Stimulated activated CD4-positive, alpha-beta T cell treated with anti-CD3 and anti-CD28 coated beads, Interleukin-1b, Interleukin-23, amount 100 ng/mL, for 1 hour (primary cell): ENCODE measurements at places on chromosomes 12 and 14.

DNA sequence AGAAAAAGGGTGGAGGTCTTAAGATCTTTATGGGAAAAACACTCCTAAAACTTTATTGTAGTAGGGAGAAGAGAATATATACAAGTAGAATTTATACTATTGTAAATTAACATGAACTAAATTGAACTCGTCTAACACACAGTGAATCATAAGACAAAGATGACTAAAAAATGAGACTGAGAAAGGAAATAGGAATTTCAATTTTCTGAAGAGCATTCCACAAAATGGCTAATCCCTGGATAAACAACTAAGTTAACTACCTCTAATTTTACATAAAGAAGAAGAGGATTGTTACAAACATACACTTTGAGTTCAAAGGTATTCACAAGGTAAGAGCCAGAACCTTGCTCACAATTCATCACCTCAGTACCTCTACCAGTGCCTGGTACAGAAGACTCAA is 2.0 kb downstream of the MAP4K5 start:
- DNase-seq = no peak

GRCh38 chr12:2358986-2359658 is 306.3 kb downstream of the CACNA1C start:
- no peak for DNase-seq

GRCh38 chr14:98182393-98183055 is 1089.5 kb downstream of the BCL11B start:
- no peak for DNase-seq

DNA sequence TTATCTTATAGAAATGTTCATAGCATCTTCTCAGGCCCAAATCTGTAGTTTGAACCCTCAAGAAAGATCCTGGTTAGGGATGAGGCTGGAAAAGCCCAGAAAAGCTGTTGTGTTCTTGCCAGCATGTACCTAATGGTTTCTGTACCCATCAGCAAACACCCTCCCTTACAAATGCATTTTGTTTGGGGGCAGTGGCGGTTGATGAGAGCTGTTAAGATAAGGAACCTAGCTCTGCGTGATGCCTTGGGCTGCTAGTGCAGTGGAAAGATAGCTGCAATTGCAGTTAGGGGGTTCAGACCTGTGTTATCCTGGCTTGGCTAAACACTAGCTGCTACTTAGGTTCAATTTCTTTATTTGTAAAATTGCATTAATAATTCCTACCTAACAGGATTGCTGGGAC is 3.6 kb downstream of the TPH2 start:
- DNase-seq = no peak

DNA sequence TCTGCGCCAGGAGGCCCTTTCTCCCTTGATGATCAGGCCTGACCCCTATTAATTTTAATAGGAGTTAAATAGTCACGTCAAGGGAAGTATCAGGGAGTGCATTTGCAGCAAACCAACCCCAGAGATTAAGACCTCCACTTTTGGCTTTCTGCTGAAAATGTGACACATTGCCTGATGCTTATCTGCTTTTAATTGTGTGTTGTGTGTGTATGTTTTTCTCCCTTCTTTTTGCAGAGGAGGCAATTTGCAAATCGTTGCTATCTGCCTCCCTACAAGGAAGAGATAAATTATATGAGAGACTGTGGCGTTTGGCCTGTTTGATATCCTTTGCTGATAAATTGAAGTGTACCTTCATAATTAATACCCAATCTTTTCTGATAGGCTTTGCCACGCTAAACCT is 822.9 kb downstream of the VRK1 start:
- DNase-seq = no peak

DNA sequence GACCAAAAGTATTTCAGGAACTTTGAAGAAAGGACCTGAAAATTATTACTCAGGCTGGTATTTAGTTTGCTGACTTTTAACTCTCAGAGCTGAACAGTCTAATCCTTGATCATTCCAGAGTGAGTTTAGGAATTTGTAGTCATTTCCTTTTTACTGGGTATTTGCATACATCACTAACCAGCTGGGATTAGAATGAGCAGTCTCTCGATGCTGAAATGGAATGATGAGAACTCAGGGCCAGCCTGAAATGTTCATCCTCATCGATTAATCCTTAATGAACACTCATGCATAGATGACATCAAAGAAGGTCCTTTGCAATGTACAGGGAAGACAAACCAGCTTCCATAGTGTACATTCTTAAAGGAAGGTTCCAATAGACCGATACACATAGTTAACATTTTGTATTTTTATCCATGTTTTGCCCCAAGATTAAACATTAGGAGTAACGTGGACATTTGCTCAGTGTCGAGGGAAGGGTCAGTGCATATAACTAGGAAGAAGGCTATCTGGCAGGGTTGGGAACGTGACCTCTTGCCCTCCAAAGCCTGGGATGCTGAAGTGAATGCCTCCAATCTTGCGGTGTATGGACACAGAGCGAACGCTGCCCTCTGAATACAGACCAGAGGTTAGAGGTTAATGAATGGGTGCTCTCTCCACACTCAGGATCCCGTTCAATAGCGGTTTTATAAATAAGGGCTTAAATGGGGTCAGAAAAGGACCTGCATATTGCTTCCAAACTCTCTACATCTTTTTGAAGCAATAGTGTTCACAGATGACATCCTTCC is 14.5 kb downstream of the FBXL14 start:
- no peak for DNase-seq

DNA sequence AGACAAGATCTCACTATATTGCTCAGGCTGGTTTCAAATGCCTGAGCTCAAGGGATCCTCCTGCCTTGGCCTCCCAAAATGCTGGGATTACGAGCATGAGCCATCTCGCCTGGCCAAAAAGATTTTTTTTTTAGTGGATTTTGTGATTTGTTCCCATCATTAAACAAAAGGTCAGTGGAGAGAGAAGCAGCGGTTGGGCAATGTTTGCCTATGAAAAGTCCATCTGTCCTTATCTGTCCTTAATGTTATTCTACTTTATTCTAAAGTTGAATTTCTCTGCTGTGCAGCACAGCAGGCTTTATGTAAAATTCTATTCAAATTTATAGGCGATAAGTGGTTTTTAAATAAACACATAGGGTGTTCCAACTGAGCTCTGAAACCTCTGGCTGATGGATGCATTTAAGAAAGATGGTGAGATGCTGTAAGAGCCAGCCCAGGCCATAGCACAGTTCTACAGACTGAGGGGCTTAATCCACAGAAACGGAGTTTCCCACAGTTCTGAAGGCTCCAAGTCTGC is 18.8 kb downstream of the HCAR2 start:
- DNase-seq = no peak

- no peak for DNase-seq
These were observed 204.8 kb downstream of the ITPR2 start for GRCh38 chr12:26628234-26628633.

DNA sequence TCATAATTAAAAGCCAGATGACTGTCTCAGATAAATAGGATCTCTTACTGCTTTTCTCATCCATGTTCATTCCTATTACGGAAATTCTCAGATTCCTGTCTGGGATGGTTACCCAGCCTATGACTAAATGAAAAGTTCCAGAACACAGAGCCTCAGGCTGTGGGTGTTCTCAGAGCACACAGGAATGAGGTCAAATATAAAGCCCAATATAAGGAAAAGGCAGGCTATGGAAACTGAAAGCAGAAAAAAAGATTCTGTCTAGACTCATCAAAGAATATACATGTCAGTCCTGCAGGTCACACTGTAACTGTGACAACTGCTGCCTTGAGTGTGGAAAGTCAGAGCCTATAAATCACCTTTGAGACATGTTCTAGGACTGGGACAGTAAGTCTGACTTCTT is 64.3 kb downstream of the DCAF5 start:
- DNase-seq = no peak

- DNase-seq = no peak
These were observed 598.7 kb downstream of the SOX5 start for GRCh38 chr12:23350808-23351207.

GRCh38 chr12:88644946-88645702 is 64.9 kb upstream of the KITLG start:
- no peak for DNase-seq

DNA sequence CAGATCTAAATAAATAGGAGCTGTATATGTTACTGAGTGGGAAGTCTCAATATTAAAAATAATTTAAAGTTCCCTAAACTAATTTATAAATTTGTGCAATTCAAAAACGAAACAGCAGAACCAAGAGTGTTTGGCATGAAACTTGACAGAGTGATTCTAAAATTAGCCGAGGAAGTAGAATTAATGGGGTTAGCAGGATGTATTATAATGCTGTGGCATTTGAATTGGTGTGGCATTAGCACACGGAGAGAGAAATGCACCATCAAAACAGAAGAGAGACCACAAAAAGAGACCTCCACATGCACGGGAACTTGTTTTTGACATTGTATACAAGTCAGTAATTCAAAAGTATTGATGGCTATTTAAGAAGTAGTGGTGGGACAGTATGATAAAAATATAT is 366.0 kb upstream of the RGS6 start:
- DNase-seq = no peak

DNA sequence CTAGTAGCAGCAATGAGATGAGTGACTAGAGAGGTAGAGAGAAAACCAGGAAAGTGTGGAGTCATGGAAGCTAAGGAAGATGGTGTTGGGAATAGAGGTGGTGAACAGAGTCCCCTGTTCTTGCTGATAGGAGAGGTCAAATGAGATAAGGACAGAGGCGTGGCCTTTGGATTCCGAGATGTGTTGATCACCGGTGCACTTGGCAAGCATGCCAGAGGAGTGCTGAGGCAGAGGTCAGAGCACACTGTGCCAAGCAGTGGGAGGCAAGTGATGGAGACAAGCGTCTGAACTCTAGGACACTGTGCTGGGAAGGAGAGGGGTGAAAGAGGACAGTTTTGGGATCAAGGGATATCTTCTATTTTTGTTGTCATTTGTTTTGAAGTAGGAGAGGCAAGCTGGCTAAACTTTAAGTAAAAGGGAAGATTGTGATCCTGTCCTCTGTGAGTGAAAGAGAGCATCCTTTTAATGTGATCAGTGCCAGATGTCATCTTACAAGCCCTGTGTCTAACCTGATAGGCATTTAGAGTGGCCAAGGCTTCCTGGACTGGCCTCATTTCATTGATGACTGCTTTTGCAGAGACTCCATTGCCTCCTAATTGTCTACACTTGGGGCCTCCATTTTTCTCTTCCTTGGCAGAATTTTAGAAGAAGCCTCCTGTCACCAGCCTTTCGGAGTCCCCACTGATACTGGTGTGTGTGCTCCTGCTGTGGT is 336.4 kb downstream of the CACNA1C start:
- no peak for DNase-seq

DNA sequence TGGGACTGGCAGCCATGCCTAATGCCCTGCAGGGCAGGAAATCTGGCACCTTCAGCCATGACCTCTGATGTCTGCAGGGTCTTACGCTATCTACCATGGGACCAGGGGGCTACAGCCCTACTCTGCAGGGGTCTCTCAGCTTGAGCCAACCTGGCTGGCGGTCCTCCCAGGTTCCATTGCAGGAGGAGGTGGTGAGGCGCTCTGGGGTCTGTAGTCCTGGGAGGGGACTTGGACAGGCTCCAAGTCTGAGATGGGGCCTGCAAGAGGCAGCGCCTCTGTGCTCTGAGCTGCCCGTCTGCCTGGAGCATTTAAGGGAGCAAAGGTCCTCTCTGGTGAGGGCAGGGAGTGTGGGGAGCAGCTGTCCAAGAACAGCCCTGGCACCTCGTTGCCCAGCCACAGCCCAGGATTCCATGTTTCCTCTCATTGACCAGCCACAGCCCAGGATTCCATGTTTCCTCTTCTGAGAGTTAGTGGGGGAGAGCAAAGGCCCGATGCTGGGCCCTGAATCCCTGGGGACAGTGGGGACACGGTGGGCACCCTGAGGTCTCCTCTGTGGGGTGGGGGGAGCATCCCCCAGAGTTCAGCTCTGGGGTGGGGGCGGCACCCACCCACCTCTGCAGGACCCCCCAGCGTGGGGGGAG is 655 bp downstream of the PLD4 start:
- no peak for DNase-seq

- no peak for DNase-seq
These were observed 6.6 kb downstream of the ASPG start for GRCh38 chr14:104091927-104092771.

- no peak for DNase-seq
These were observed 1.9 kb upstream of the ITGB7 start for GRCh38 chr12:53208877-53209463.

- DNase-seq = no peak
These were observed 12.0 kb downstream of the SOAT2 start for GRCh38 chr12:53115112-53115890.

GRCh38 chr14:32397861-32398640 is 69.0 kb downstream of the AKAP6 start:
- DNase-seq = no peak

GRCh38 chr14:81478446-81478845 is 55.2 kb downstream of the SEL1L start:
- DNase-seq = no peak

GRCh38 chr12:115341442-115341841 is 657.5 kb upstream of the TBX3 start:
- DNase-seq = no peak

DNA sequence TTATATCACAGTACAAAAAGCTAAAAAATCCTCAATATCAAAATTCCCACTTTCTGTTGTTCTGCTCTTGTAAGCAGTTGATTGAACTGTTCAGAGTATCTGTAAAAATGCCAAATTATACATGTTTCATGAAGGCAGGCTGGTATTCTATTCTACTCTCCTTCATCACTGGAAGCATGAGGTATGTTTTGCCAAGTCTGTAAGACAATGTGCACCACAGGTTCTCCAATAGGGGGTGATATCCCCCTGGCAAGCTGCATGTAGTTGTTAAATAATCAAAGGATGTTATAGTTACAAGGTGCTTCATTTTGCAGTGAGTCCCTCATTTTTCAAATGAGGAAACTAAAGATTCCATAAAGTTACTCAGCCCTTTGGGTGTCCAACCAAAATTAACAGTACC is 15.1 kb upstream of the NEK9 start:
- no peak for DNase-seq

GRCh38 chr12:31519511-31519910 is 71.4 kb downstream of the DENND5B start:
- DNase-seq = no peak

- DNase-seq = no peak
These were observed 62.5 kb downstream of the ZFP36L1 start for GRCh38 chr14:68730348-68730747.

DNA sequence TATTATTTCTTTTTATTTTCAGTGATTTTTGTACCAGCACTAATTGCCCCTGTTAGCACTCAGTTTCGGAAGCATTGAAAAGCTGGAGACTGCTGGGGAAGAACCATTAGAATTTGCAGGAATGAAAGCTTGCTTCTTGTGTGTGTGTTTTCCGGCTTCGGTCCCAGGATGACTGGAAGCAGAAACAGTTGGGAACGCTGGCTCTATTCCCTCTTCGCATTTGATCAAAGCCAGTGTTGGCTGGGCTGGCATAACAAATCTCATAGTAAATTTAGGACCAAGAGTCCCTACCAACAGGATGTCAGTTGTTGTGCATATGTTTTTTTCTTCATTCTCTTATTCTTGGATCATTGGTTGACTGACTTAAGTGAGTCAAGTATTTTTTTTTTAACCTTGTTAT is 53.6 kb upstream of the TRAF3 start:
- DNase-seq = no peak

GRCh38 chr14:76268700-76269099 is 107.2 kb upstream of the ESRRB start:
- DNase-seq = no peak

GRCh38 chr14:55514819-55515490 is 65.1 kb upstream of the KTN1 start:
- no peak for DNase-seq
